NCI-H1417 (cell line): ENCODE measurements at places on chromosomes 12 and 14.

GRCh38 chr14:68794851-68795596 is 2.2 kb upstream of the ZFP36L1 start:
- peak; percentile 31 for DNase-seq

GRCh38 chr14:23601845-23602180 is 23.2 kb upstream of the JPH4 start:
- no peak for DNase-seq

- no peak for DNase-seq
These were observed 24.3 kb downstream of the RERG start for GRCh38 chr12:15196678-15197505.

- DNase-seq = no peak
These were observed 198.6 kb downstream of the RPAP3 start for GRCh38 chr12:47507221-47507620.

DNA sequence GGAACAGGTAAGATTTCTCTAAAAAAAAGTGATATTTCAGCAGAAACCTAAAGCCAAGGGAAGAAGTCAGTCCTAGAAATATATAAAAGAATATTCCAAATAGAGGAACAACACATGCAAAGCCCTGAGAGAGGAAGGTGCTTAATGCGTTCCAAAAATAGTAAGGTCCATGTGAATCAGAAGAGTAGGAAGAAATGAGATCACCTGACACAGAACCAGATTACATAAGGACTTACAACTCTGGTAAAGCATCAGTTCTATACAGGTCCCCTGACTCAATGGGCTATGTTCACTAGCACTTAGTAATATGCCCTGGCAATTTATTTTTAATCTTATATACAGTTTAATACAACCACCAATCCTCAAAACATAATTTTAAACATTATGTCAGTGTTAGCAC is 30.0 kb downstream of the SENP1 start:
- no peak for DNase-seq

GRCh38 chr12:32261638-32262037 is 137.7 kb upstream of the FGD4 start:
- DNase-seq = no peak

GRCh38 chr14:76767681-76768656 is 6.7 kb downstream of the VASH1 start:
- no peak for DNase-seq

- DNase-seq = no peak
These were observed 13.8 kb upstream of the ZFP36L1 start for GRCh38 chr14:68806526-68807147.

DNA sequence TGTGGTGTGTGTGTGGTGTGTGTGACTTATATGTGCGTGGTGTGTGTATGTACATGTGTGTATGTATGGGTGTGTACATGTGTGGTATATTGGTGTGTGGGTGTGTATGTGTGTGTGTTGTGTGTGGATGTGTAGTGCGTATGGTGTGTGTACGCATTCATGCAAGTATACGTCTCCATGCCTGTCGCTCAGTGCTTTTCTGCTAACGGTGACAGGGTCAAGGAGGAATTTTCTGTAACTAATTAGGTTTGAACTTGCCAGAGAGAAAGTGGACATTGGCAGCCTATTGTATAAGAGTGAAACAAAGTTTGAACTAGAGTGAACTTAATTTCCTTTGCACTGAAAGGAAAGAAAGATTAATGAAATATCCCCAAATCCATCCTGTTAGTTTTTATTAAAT is 120.9 kb upstream of the GSC start:
- no peak for DNase-seq

DNA sequence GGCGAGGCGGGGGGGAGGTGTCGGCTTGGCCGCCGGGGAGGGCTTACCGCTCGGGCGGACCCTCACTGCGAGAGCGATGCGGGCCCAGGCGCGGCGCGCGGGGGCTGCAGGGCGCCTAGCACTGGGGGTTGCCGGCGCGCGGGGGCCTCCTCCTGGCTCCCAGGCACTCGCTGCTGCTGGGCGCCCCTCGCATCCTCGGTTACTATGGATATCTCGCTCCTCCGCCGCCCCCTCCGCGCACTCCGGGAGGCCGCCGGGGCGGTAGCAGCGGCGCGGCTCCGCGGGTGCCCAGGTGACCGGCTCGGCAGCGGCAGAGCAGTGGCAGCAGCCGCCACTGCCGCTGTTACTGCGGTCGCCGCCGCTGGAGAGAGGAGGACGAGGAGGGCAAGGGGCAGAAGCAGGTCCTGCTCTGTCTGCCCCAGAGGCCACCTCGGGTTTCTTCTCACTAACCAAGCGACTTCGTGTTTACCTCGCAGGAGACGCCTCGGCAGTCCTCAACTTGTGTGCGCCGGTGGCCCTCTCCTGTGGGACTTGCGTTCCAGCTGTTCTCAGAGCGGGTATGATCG is 250.1 kb downstream of the APAF1 start:
- DNase-seq = peak; percentile 94

DNA sequence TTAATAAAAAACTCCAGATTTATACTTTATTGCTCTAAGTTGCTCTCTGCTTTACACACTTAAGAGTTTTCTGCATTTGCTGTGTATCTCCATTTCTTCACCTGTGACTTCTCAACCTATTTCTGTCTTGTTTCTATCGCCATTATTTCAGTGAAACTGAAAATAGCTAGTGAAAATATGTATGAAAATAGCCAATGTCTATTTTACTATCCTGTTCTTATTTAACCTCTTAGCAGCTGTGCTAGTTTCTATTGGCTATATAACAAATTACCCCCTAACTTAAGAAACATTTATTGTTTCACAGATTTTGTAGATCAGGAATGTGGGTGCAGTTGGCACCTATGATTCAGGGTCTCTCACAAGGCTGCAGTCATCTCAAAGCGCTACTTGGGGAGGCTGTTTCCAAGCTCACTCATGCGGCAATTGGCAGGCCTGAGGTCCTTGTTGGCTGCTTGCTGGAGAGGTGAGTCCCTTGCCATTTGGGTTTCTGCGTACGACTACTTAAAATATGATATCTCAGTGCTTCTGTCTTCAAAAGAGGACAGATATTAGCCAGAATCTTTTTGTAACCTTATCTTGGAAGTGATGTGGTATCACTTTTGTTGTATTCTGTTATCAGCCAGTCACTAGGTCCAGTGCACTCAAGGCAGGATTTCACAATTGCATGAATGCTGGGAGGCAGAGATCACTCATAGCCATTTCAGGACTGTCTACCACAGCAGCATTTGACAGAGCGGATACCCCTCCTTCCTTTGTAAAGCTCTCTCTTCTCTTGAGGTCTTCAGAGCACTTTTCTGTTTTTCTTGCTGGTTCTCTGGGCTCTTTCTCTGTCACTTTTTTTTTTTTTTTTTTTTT is 7.2 kb downstream of the ERC1 start:
- no peak for DNase-seq

DNA sequence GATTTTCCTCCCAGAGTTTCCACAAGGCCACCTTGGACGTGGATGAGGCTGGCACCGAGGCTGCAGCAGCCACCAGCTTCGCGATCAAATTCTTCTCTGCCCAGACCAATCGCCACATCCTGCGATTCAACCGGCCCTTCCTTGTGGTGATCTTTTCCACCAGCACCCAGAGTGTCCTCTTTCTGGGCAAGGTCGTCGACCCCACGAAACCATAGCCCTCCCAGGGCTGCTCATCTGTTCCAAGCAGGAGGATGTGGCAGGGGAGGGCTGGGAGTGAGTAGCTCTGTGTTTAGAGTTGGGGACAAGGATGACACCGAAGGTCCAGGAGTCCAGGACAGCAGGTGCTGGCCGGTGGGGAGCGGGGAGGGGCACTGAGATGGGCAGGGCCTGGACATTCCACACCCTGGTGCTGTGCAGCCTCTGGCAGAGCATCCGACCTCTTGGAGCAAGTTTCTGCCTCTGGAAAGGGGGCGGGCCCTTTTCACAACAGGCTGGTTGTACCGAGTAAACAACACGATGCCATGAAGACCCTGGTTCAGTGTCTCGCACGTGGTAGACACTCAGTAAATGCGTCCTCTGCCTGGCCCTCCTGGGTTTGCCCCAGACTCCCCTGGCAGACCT is 8.2 kb downstream of the SERPINA4 start:
- no peak for DNase-seq

- DNase-seq = no peak
These were observed 1.8 kb downstream of the GLT8D2 start for GRCh38 chr12:104048162-104048561.

DNA sequence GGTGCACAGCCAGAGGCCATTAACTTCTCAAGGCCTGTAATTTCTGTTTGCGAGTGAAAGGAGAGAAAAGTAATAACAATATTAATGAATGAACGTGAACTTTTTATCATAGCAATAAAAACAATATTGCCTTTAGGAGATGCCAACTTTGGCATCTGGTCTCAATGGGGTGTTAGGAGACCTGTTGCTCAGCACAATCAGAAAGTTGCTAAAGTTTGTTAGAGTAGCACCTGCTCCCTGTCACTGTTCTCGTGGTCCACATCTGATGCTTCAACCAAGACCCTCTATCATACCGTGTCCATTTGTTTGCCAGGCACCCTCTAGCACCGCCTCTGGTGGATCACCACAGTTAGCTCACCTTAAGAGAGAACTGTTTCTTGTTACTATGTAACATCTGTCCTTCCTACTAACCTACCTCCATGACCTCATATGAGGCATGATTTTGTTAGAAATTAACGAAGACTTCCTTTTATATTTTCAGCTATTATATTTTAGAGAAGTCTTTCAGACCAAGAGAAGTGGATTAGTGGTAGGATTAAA is 12.5 kb upstream of the CLEC4E start:
- peak; percentile 95 for DNase-seq

DNA sequence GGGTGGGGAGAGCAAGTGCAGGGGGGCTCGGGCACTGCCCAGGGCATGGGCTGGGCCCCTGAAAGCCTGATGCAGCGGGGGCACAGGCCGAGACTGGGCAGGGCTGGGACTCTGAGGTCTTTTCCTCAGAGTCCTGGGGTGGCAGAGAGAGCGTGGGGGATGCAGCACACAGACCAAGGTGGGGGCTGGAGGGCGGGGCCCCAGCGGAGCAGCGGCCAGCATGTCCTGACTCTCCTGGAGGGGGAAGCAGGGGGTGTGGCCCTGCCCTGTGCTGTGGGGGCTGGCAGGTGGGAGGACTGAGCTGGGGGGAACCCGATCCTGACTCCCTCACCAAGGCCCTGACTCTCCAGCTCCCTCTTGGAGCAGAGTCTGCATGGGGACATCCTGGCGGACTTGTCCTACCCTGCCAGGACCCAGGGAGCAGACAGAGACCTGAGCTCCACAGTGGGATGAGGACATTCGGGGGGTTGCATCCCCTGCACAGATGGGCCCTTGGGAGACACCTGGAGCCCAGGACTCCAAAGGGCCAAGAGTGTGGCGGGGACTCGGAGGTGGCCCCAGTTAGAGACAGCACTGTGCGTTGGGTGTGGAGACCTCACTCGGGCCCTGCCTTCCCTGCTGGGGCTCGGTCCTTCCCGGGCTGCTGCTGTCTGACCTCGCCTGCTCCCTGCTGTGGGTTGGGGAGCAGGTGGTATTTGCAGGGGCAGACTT is 326.1 kb downstream of the TMEM121 start:
- DNase-seq = no peak

GRCh38 chr12:78866518-78866917 is 1.9 kb downstream of the SYT1 start:
- DNase-seq = peak; percentile 74

GRCh38 chr12:30795410-30796312 is 40.9 kb upstream of the CAPRIN2 start:
- peak; percentile 73 for DNase-seq

- DNase-seq = no peak
These were observed 514.2 kb upstream of the TMEM132C start for GRCh38 chr12:127752802-127753201.

GRCh38 chr14:70008284-70009262 is 129.4 kb downstream of the SMOC1 start:
- DNase-seq = no peak

GRCh38 chr12:23464241-23464812 is 485.1 kb downstream of the SOX5 start:
- DNase-seq = no peak

DNA sequence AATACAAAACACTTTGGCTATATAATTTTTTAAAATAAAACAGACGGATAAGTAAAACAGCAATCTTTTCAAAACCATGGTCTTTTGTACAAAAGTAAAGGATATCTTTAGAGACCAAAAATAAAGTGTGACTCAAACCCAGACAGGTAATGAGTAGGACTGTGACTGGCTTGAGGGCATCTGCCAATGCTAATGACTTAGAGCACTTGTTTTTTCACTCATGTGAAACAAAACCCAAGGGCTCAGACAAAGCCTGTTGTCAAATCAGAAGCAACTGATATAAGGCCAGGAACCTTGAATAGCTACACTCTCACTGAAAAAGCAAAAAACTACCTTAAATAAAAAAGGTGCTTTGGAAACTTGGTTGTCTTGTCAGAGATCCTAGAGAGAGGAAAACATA is 357.4 kb downstream of the TMEM117 start:
- peak; percentile 13 for DNase-seq

DNA sequence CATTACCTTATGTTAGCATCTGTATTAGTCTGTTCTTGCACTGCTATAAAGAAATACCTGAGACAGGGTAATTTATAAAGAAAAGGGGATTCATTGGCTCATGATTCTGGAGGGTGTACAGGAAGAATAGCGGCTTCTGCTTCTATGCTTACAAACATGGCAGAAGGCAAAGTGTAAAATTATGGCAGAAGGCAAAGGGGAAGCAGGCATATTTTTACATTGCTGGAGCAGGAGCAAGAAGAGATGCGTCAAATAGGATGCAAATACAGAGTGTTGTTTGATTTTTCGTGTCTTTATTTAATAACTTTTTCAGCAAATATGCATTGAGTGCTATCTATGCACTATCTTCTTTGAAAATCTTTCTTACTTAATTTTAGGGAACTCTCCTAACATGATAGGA is 210.7 kb upstream of the SSTR1 start:
- no peak for DNase-seq

GRCh38 chr14:45906257-45906656 is 653.3 kb upstream of the MIS18BP1 start:
- no peak for DNase-seq

GRCh38 chr14:58258156-58258555 is 13.5 kb downstream of the PSMA3 start:
- DNase-seq = no peak

DNA sequence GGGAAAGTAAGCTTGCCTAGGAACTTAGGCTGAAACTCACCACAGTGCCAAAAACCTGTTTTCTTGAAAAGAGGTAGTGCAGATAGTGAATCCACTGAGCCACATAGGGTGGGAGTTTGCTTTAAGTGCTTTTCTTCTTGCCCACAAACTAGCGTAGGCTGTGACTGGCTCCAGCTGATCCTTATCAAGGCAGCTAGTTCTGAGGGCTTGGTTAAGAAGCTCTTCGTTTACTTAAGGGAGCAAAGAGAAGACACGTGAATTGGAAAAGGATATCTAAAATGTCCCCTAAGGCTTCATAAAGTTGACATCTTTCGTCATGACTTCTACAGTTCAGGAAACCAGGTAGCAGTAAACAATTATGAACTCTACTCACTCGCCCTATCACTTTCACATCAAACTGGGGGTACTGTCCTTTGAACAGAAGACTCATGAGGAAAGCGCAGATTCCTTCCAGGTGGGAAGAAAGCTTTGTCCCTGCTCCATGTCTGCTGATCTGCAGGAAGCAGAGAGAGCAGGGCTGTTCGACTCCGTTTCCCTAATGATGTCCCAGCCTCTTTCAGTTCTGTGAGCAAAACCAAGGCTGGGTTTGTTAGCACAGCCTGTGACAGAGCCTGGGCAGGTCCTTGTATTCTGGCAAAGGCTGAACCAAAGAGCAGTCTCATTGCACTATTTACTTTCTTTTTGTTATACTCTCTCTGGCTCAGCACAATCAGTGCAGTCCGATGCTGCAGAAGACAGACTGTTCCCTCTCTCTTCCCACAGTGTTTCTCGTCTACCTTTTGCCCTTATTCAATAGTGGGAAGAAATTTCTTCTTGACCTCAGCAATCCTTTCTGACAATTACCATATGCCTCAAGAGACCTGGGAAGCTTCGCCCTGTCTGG is 93.5 kb upstream of the ETV6 start:
- DNase-seq = no peak
